ENCODE measurements at places on chromosomes 2 and 18. TPM values are rescaled to one million over a fixed set of nuclear protein-coding genes. Genes with fewer than 3 reads are reported as not detected.
A peak's percentile ranks its signal among the peaks of the same experiment; 100 is the strongest.

Gene COX7A2L
- total RNA-seq: 101 TPM

- no peak for DNase-seq
Observed at GRCh38 chr18:60196836-60197606, 175.6 kb downstream of the MC4R start.

DNA sequence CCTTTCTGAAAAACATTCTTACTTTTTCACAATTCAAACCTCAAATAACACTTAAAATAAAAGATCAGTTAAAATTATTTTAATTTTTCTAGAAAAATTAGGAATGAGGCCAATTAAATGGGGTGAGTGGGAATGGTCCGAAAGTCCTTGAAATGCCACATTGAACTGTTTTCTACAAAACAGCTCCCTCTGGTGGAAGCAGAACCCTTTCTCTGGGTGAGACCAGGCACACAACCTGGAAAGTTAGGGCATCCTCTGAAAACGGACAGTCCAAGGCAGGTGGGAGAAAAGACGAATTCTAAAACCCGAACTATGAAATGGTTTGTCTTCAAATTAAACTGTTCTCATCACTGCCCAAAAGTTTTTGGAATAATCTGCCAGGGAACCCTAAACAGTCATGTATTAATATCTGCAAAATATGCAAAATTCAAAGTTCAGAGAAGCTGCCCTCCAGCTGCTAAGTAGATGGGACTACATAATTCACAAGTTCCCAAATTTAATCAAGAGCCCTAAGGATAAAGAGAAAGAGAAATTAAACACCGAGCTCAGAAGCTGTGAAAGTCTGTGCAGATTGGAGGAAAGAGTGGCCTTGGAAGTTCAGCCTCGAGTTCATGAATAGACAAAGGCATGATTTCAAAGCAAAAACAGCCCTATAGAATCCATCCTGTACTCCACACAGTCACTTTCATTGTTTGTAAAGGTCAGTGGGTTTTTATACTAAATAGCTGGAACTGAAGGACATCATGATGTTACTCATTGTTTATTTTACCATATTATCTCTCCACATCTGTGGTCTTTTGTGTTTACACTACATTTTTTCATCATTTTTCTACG, 108.3 kb downstream of the PIEZO2 start:
- peak; percentile 64 for DNase-seq

Gene MEMO1
- total RNA-seq: 53.9 TPM

Gene COL6A3
- total RNA-seq: not detected

- DNase-seq: no peak
Observed at GRCh38 chr18:32301361-32301760, 111.5 kb downstream of the MEP1B start.

DNA sequence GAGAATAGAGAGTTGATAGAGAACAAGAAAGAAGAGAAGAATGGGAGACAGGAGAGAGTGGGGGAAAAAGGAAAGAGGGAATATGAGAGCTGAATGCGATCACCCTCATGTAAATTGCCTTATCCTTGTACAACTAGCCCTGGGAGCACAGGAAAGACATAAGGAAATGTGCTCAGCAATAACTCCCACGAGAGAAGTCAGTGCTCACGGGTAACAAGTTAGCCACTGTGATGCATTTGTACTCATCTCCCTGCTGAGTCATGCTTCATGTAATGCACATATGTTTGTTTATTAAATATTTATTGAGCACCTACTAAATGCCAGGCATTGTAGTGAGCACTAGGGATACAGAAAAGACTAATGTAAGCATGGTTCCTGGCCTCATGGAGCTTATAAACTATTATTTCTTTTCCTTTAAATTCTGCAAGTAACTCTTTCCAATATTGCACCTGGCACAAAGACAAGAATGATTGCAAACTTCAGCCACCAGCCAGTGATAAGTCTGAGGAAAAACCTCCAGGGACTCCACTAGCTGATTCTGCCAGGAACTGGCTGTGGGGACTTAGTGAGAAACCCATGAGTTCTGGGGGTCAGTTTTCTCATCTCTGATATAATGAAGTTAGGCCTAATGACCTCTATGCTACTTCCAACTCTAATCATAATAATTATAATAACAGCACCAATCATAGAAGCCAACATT, 124.1 kb downstream of the LNPK start:
- DNase-seq: no peak

Gene TGFA
- 0.12 TPM for total RNA-seq

DNA sequence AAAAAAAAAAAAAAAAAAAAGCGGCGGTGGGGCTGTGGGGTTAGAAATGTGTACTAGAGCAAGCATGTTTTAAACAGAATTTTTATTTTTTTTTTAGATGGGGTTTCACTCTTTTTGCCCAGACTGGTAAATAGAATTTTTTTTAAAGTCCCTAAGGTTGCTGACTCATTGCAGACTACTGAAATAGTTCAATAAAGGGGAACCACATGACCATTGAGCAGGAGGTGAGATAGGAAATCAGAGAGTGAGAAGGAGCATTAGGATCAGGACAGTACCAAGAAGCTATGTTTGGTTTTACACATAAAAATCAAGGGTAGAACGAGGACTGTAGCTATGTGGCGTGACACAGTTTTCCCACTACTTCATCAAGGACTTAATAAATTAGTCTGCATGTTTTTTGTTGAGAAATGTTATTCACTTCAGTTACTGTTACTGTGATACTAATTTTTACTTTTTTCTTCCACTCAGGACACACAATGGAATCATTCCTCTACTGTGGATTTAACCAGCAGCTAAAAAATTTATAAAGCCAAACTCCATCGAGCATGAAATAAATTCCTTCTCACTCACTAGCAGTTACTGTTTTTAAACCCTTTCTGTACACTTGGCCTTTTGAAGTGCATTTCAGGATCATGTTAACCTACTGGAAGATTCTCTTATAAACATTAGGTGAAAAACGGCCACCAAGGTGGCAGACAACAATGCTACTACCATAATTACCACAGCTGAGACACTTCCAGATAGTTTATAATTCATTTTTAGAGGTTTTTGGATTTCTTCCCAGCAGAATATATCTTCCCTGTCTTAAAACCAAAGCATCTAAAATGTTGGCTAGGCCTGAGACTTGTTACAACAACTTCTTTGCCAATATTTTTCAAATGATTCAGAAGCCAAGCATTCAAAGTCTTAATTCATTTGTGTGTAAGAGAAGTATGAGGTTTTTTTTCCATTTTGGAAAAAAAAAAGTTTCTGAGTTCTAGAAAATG, 33.2 kb downstream of the LAMA1 start:
- DNase-seq: peak; percentile 6

DNA sequence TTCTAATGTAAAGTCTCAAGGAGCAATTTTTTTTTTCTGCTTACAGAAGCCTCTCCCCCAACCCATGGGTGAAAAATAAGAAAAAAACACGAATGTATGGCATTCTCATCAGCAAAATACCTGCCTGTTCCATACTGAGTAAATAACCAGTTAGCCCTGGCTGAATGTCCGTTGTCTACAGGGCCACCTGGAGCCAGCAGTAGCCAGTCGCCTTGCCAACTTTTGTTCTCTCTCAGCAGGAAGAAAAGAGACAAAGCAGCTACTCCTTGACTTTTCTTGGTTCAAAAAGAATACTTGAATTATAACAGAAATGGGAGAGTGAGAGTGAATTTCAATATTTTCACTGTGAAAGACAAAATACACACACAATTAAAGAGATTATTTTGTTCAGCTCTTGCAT, 532.9 kb upstream of the CRIM1 start:
- no peak for DNase-seq

Gene SDC1
- total RNA-seq: 4.0 TPM

Gene HAAO
- 0.60 TPM for total RNA-seq

GRCh38 chr18:35658112-35658511, 76.6 kb downstream of the GALNT1 start:
- no peak for DNase-seq

- no peak for DNase-seq
Observed at GRCh38 chr2:161344692-161345091, 36.5 kb downstream of the PSMD14 start.

DNA sequence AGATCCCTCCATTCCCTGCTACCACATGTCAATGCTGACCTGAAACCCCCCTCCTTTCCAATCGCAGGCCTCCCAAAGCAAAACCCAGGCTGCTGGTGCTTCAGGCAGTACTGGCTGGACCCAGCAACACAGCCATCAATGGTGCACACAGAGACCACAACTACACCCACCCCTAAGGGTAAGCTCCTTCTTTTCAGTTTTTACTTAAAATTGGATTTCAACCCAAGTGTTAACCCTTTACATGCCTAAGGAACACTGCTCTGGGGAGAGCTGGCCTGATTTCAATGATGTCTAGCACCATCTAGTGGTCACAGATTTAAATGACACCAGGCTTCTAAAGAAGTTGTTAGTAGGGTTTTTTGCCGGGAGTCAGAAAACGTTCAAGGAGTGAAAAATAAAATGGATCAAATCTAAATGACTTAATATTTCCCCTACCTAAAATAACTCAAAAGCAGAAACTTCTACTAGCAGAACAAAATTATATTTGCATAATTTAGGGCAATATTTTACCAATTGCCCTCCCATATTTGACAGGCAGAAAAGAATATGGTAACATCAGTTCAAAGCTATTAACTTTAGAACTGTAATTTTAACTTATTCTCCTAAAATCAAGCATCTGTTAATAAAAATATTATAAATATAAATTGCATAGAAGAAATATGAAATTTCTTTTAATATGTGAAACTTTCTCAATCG, 24.6 kb downstream of the FECH start:
- peak; percentile 49 for DNase-seq

DNA sequence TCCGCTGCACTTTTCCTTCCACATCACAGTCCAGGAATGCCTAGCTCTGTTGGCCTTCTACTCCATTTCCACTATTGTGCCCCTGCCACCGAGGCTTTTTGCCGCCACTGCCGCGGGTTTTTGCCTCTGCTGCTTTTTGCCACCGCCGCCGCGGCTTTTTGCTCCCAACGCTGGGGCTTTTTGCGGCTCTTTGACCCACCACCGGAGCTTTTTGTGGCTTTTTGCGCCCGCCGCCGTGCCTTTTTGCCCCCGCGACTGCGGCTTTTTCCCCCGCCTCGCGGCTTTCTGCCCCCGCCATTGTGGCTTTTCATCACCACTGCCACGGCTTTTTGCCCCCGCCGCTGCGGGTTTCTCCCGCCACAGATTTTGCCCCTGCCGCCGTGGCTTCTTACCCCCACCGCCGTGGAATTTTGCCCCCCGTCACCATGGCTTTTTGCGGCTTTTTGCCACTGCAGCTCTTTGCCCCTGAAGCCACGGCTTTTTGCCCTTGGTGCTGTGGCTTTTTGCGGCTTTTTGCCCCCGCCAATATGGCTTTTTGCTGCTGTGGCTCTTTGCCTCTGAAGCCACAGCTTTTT, 2798.7 kb upstream of the TEKT4 start:
- no peak for DNase-seq

Gene KIF5C
- 0.21 TPM for total RNA-seq

Data from endothelial cell of umbilical vein (primary cell).